ENCODE measurements at places on chromosomes 3 and 15.

DNA sequence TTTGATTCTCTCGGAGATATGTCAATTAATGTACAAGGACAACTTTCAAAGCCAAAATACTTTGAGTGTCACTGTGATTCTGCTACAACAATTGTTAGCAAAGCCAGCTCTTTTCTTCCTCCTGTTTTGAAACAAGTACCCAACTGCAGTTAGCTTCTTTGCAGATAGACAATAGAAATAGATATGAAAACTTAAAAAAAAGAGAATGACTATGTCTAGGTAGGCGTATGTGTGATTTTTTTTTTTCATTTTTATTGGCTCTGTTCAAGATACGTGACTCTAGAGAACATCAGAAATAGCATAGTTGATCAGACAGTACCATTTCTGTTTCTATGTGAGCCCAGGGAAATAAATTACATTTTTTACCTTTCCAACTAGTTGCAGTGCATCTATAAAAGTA lies 142.9 kb upstream of the CNTN4 start:
- DNase-seq, result no peak

GRCh38 chr3:141368062-141368924 lies at the start of gene ZBTB38:
Gene ZBTB38, plus strand, starts transcription at chr3:141368504. Its CDS starts 73,885 bp downstream, at chr3:141442389.
- DNase-seq, result peak; percentile 93

DNA sequence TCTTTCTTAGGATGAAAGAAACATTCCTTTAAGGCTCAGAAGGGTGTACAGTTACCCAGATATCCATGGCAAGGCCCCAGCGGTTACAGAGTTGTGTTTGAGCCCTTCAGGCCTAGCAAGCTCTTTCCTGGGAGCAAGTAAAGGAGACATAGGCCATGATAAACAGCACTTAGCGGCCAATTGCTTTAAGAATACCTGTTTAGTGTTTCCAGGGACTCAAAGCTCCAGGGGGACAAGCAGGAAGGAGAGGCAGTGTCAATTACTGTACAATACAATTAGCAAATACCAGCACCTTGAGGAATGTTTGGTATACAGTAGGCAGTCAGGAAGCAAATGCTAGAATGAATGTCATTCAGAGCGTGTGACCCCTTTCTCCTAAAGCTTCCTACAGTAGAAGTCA lies 176.3 kb upstream of the ICE2 start:
- no peak for DNase-seq

- DNase-seq, result no peak
These were observed 119.3 kb downstream of the SMAD6 start for GRCh38 chr15:66821307-66821706.

DNA sequence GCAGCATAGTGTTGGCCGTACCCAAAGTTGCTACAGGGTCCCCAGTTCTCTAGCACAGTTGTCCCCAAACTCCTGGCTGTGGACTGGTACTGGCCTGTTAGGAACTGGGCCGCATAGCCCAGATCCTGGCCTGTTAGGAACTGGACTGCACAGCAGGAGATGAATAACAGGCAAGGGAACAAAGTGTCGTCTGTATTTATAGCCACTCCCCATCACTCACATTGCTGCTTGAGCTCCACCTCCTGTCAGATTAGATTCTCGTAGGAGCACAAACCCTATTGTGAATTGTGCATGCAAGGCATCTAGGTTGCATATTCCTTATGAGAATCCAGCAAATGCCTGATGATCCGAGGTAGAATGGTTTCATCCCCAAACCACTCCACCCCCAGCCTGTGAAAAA lies 604.0 kb upstream of the LMCD1 start:
- DNase-seq, result peak; percentile 44

DNA sequence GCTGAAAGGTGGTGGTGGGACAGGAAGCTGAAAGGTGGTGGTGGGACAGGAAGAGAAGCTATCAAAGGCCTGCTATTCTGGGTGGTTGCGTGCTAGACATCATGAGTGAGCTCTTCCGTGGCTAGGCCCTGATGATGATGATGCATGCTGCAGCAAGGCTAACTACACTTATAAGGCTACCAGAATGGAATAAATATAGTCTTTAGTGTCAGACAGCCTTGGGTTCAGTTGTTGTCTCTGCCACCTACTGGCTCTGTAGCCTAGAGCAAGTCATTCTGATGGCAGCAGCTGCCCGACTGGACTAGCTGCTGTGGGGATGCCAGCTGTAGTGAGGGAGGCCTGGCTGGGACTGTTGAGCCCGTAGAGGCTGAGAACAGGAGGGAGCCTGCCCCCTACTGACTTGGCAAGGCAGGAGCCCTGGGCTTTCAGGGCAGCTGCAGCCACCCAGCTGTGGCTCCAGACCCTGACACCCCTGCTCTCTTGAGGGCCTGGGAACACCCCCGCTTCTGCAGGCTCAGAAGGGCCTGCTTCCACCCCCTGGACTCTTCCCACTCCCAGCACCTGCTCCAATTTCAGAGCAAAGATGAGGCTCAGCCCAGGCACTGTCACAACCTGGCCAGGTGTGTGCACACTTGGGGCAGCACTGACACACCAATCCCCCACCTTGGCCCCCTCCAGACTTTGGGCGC lies 21.4 kb upstream of the ZBED2 start:
- DNase-seq, result no peak

DNA sequence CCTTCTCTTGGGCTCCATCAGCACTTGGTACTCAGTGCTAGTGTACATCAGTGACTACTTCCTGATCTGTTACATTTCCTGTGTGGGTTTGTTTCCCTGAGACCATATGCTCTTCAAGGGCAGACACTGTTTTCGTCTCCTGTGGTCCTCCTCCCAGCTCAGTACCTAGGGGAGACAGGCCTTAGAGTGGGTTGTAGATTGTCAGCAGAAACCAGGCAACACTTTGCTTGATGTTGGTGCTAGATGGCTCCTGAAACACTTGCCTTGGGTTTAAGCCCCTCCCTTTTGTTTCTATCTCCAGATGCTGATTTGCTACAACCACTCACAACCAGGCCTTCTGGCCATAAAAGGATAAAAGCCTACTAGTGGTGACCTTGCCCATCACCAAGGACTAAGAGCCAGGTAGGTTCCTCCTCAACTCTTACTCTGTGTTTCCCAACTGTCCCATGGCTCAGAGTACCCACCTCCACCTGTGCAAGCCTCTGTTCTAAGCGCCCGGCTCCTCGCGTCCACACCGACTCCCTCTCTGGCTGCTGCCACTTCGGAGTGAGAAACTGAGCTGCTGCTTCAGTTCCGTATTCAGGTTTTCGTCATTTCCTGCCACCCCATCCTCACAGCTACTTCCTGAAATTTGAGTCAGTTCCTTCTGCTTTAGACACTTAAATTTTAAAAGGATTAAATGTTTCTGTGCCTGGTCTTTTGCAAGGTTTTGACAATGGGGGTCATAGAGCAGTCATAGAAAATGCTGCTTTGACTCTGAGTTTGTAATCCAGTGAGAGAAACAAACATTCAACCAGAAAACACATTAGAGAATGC lies at the start of gene HCLS1:
HCLS1 (minus strand) TSS at position 548 of the 816 bp plus-strand sequence. CDS start 2,556 bp downstream, outside the sequence.
- DNase-seq, result no peak

DNA sequence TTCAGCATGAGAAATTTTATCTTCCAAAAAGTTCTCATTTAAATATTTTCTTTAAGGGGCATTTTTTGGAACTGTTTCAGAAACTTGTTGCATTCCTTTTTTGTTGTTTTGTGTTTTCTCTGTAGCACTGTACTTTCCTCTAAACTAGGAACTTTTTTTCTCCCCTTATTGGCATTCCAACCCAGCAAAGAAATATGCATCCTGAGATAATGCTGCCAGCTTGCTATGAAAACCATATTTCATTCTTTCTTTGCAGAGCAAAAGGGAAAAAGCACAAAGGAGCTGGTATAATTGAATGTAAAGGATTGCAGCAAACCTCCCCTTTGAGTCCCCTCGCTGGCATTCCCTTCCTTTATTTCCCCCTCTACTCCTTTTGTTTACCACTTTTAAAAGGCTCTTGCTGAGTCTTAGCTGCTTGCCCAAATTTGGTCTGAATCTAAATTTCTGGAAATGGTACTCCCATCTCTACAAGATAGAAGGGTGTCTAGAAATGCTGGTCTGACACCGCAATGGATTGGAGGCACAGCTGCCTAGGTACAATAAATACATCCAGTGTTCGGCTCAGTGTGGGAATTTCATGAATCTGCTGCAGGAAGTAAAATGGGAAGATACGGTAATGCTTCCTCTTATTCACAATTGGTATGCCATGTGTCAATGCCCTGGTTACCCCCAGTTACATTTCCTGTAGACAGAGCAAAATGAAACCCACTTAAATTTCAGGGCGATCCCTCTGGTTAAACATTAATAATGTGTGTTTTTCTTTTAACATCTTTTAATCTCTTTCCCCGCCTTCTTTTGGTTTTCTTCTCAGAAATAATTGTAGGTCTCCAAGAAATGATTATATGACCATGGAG lies 156.6 kb downstream of the MEIS2 start:
- no peak for DNase-seq

- no peak for DNase-seq
These were observed 484.2 kb upstream of the THBS1 start for GRCh38 chr15:39096608-39097205.

DNA sequence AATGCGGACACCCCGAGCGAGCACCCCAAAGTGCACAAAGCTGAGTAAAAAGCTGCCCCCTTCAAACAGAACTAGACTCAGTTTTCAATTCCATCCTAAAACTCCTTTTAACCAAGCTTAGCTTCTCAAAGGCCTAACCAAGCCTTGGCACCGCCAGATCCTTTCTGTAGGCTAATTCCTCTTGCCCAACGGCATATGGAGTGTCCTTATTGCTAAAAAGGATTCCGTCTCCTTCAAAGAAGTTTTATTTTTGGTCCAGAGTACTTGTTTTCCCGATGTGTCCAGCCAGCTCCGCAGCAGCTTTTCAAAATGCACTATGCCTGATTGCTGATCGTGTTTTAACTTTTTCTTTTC lies 5.3 kb downstream of the BHLHE40 start:
- DNase-seq, result no peak
